ENCODE measurements at places on chromosomes 11 and 22.

- no peak for DNase-seq
Measured at GRCh38 chr11:86668929-86669328, 3.5 kb downstream of the ME3 start.

DNA sequence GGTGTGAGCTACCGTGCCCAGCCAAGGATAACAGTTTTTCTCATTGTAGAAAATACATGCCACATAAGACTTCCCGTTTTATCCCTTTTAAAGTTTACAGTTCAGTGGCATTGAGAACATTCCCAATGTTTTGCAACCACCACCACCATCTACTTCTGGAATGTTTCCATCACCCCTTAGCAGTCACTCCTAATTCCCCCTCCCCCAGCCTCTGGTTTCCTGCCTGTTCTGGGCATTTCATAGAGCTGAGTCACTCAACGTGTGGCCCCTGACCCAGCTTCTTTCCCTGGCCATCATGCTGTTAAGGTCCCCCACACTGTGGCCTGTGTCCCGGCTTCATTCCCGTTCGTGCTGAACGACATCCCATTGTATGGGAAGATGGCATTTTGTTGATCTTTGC is 30.7 kb downstream of the FGF4 start:
- no peak for DNase-seq

GRCh38 chr11:61812736-61813411 is 3.9 kb downstream of the FADS1 start:
- no peak for DNase-seq

DNA sequence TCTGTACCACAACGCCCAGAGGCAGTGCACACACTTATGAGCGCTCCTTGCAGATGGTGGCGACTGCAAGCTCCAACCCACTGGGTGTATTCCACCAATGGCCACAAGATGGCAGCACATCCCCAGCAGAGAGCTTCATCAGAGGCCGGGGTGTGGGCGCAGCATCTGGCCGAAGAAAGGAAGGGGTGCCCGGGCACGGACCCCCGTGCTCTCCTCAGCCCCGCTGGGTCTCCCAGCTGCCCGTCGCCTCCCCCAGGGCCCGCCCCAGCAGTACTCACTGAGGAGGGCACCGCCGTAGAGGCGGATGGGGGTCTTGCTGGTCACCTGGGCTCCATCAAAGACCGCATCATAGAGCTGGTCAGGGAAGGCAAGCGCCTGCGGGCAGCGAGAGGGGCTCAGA is 14.2 kb downstream of the TP53I11 start:
- peak; percentile 87 for DNase-seq

- no peak for DNase-seq
Measured at GRCh38 chr22:20813056-20813455, 39.1 kb downstream of the SERPIND1 start.

GRCh38 chr11:66567787-66568123 is 651 bp downstream of the CTSF start:
- DNase-seq: no peak

DNA sequence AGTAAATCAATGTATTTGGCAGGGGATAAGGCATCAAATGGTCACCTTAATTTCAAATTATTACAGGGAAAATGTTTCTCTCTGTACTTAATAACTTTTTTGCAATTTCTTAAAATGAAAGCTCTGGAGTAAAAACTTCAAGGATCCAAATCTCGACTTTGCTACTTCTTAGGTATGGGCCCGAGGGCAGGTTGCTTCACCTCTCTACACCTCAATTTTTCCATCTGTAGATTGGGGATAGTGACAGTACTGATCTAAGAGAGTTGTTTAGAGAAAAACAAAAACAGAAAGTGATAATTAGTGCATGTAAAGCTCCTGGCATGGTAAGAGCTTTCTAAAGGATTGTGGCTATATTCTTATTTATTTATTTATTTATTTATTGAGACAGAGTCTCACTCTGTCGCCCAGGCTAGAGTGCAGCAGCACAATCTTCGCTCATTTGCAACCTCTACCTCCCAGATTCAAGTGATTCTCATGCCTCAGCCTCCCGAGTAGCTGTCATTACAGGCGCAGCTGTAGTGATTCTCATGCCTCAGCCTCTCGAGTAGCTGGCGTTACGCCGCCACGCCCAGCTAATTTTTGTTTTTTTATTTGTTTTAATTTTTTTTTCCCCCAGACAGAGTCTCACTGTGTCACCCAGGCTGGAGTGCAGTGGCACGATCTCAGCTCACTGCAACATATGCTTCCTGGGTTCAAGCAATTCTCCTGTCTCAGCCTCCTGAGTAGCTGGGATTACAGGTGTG is 2.3 kb upstream of the TFIP11 start:
- no peak for DNase-seq

DNA sequence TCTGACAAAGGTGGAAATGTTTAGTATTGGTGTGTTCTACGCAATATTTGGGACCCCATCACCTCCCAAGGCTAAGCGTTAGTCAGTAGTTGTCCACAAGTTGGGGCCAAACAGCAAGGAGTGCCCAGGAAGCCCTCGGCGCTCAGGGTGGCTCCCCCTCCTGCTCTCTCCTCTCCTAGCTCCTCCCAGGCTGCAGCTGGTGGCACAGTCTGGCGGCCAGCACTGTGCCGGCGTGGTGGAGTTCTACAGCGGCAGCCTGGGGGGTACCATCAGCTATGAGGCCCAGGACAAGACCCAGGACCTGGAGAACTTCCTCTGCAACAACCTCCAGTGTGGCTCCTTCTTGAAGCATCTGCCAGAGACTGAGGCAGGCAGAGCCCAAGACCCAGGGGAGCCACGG is 16.8 kb downstream of the CD5 start:
- no peak for DNase-seq

GRCh38 chr11:102614485-102614884 is 10.6 kb downstream of the MMP20 start:
- no peak for DNase-seq

GRCh38 chr11:60934790-60935605 is 10.7 kb downstream of the TMEM132A start:
- DNase-seq: no peak

GRCh38 chr11:117881217-117881616 is 4.8 kb upstream of the FXYD6 start:
- DNase-seq: no peak

DNA sequence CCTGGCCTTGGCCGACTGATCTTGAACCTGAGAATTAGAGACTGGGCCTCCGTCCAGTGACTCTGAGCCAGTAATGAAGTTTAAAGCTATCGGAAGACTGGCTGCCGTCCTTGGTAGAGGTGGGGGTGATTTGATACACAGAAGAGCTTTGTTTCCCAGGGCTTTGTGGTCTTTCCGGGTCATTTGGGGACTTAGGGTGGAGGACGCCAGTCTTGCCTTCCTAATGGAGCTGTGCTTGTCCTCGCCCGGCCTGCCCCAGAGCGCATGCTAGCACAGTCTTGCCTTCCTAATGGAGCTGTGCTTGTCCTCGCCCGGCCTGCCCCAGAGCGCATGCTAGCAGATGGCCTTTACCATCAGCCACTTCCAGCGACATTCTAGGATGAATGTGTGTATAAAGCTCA is 65.8 kb downstream of the ST3GAL4 start:
- no peak for DNase-seq

DNA sequence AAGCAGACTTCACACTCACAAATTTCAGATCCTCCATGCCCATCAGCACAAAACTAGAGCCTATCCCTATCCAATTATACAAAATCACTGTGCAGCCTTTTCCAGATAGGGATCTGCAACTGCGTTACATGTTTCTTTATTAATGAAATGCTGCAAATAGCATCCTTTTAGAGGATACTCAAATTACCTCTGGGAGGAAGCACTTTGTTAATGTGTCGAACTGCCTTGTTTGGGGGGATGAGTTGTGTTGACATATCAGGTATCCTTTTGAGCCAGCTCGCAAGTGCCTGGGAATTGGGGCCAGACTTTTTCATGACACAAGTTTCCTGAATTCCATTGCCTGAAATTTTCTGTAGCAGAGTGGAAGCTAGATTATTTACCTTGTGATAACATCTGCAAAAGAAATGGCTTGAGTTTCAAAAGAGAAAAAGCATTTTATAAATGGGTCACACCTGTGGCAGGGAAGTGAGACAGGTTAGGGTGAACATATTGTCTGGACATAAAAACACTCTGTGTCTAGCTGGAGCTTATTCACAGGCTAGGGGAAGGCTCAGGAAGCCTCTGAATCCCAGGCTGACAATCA is 299.1 kb upstream of the MTNR1B start:
- DNase-seq: no peak

DNA sequence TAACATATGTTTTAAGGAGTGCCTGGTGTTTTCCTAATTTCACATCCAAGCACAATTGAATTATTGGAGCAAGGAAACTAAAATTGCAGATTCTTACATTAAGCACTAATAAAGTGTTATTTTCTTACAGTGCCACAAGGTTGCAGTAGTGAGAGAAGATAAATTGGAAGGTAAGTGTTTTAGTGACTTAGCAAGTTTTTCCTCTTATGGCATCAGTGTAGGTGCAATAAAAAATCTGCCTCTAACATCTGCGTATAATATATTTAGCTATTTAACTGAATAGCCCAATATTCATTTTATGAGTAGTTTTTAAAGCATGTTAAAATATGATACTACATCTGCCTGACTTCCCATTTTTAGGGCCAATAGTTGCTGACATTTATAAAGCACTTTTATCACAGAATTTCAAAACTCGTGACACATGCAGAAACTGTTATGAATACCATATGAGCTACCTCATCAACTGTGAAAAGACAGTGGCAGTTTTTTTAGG is 19.0 kb downstream of the POLD3 start:
- DNase-seq: no peak

DNA sequence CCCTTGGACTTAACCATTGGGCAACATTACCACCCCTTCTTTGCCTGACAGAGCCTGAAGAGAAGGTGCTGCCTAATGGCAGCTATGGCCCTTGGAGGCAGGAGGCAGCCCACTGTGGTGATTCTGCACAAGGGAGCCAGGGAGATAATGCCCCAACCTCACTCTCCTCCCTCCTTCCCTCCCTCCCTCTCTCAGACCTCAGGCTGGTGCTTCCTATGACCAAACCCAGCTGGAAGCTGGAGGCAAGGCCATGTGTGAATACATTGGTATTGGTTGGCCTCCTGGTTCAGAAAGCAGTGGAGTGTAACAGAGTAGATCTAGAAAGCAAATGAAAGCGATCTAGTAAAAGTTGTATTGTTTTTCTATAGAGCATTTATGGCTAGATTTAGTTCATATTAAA is 233.1 kb downstream of the CSNK2A3 start:
- no peak for DNase-seq

DNA sequence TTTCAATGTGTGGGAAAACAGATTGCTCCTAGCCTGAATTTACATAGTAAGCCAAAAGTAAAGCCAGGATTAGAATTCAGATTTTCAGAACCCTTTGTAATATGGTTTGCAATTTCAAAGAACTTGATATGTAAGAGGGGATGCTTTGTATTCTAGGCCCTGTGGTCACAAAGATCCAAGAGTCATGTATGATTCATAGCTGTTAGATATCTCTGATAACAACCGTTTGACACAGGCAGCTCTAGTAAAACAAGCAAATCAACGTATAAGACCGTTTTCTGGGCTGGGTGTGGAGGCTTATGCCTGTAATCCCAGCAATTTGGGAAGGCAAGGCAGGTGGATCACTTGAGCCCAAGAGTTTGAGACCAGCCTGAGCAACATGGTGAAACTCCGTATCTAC is 79.6 kb downstream of the EMSY start:
- no peak for DNase-seq

DNA sequence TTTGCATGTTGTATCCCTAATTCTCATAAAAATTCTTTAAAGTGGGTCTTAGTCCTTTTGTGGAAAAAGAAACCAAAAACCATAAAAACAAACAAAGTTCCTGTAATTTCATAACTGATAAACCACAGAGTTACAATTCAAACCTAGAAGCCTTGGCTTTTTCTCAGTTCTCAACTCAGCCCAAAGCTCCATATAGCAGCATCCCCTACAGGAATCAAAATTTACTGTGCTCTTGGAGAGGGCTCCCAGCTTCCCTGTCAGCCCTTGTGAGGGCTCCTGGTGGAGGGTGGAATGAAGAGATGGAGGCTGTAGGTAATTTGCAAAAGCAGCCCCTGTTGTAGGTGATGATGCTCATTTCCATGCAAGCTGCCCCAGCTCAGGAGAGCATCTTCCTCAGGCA is 506.1 kb upstream of the KIRREL3 start:
- DNase-seq: no peak

- DNase-seq: no peak
Measured at GRCh38 chr11:29300420-29300819, 716.4 kb downstream of the KCNA4 start.

- no peak for DNase-seq
Measured at GRCh38 chr11:122664188-122664587, 8.7 kb downstream of the UBASH3B start.

DNA sequence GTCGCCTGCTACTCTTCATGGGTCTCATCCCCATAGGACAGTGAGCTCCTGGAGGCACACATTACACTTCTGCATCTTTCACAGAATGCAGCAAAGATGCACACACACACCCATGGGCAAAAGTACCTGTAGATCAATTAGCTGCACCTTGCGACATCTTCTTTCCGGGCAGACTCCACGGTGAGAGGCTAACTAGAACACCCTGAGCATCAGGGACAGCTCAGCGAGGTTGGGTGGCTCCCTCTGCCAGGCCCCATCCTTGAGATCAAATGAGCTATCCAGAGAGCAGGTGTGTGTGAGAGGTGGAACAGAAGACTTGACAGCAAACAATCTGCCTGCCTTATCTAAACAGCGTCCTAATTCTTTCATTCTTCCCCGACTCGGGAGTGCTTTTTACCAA is 96.1 kb upstream of the BID start:
- DNase-seq: no peak

GRCh38 chr11:134452838-134453155 is 40.8 kb upstream of the B3GAT1 start:
- no peak for DNase-seq

GRCh38 chr11:3087821-3088800 is 30.9 kb upstream of the CARS1 start:
- no peak for DNase-seq

GRCh38 chr22:46150655-46151477 is 540 bp downstream of the PPARA start:
- DNase-seq: no peak

DNA sequence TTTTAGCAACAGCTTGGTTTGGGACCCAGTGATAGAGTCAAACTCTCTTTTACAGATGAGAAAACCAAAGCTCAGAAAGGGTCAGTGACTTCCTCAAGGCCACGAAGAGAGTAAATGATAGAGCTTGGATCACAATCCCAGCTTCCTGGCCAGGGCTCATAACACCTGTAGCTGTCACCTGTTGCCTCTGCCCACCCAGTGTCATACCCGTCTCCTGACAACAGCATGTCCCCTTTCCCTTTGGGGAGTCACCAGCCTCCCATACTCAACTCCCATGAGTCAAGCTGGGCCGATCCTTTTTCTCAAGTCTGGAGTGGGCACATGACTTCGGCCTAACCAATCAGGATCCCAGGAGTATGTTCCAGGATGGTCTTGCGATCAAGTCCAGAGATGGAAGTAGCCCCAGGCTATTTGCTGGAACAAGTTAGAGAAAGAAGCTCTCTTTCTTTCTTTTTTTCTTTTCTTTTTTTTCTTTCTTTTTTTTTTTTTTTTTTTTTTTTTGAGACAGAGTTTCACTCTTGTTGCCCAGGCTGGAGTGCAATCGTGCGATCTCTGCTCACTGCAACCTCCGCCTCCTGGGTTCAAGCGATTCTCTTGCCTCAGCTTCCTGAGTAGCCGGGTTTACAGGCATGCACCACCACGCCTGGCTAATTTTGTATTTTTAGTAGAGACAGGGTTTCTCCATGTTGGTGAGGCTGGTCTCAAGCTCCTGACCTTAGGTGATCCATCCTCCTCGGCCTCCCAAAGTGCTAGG is 27.8 kb upstream of the MYH9 start:
- DNase-seq: no peak

GRCh38 chr22:46569848-46570695 is 32.7 kb upstream of the CELSR1 start:
- no peak for DNase-seq
